Stimulated activated CD4-positive, alpha-beta T cell treated with anti-CD3 and anti-CD28 coated beads, TNF-alpha, amount 100 ng/mL, for 1 hour (primary cell): ENCODE measurements at places on chromosomes 11 and 22.

- DNase-seq: no peak
These were observed 618.2 kb downstream of the TBC1D22A start for GRCh38 chr22:47380692-47381091.

DNA sequence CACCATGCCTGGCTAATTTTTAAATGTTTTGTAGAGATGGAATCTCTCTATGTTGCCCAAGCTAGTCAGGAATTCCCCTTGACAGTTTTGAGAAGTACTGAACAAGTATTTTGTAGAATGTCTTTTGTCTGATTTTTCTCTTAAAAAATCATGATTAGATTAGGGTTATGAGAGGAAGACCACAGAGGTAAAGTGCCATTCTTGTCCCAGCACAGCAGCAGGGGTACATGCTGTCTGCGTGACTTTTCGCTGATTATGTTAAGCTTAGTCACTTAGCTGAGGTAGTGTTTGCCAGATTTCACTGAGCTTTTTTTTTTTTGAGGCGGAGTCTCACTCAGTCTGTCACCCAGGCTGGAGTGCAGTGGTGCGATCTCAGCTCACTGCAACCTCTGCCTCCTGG, 13.6 kb upstream of the NUP160 start:
- no peak for DNase-seq

GRCh38 chr11:91299980-91300379, 924.6 kb upstream of the FAT3 start:
- DNase-seq: no peak

DNA sequence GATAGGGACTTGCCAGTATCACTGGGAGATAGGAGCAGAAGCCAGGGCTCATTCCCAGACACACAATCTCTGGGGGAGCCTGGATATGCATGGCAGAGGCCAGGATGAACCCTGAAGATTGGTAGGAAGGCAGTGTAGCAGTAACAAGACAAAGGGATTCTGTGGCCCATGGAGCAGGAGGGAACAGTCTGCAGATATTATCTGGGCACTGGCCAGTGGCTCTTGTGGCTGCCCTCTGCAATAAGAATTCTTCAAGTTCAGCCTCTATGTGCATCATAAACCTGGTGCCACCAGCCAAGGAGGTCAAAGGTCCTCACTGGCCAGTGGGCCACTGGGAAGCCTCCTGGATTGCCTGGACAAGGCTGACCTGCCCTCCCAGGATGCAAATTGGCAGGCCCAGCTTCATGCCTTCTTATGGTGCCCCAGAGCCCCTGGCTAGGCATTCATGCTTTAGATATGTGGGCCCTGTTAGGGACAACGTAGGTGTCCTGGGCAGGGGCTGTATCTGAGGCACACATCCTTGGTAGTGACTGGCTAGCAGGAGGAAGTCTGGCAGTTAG, 29.2 kb downstream of the KCNQ1OT1 start:
- DNase-seq: no peak

GRCh38 chr11:117849781-117850414, 25.4 kb upstream of the FXYD2 start:
- no peak for DNase-seq

GRCh38 chr11:126348806-126349582, 6.5 kb upstream of the ST3GAL4 start:
- DNase-seq: no peak

DNA sequence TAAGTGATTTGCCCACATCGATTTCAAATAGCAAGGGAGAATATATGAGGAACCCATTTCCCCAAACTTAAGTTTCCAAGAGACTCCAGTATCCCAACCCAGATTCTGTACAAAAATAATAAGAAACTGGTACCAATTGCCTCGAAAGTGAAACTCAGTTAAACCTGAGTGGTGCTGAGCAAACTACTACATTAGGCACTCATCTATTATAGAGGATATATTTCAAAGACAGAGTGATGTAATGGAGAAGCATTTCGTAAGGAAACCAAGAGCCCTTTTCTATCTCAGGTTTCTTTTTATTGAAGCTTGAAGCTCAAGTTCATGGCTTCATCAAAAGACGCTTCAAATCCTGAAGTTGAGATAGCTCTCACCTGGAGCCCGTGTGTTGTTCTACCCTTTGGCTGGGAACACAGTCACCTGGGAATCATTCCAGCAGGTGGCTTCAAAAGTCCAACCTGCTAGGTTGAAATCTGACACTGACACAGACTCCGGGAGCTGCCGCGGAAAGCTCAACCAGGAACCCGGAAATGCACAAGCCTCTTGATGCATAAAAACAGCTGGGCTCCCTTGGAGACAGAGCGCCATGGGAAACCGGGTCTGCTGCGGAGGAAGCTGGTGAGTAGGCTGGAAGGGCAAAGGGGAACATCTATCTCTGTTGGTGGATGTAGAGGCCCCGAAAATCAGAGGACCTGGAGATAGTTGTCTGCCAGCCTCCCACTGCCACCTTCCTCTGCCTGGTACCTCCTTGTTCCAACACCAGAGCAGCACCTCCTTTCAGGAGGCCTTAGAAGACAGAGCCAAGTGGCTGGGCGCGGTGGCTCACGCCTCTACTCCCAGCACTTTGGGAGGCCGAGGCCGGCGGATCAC, at the start of gene C11orf52:
Gene C11orf52 (plus strand): TSS at position 524 of the 867 bp plus-strand sequence. CDS start 60 bp downstream, at position 584.
- no peak for DNase-seq

DNA sequence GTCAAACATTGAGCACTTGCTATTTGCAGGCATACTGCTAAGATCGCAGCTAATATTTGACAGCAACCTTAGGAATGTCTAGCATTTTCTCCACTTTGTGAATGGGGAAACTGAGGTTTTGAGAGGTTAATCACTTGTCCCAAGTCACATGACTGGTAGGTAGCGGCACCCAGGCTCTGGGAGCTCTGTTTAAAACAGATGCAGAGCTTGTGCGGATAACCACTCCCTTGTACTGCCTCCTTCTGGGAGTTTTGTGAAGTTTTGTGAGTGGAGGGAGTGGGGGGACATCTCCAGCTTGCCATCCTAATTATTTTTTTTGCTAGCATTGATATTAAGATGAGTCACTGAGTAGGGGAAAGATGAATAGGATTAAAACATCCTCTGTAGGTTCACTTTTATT, 134.7 kb downstream of the GRIK4 start:
- no peak for DNase-seq

GRCh38 chr11:69880041-69880825, 61.0 kb upstream of the FGF3 start:
- no peak for DNase-seq

- DNase-seq: no peak
These were observed 3.0 kb downstream of the MN1 start for GRCh38 chr22:27798511-27799014.

- DNase-seq: no peak
These were observed 16.6 kb downstream of the PLEKHA7 start for GRCh38 chr11:16997624-16998023.

DNA sequence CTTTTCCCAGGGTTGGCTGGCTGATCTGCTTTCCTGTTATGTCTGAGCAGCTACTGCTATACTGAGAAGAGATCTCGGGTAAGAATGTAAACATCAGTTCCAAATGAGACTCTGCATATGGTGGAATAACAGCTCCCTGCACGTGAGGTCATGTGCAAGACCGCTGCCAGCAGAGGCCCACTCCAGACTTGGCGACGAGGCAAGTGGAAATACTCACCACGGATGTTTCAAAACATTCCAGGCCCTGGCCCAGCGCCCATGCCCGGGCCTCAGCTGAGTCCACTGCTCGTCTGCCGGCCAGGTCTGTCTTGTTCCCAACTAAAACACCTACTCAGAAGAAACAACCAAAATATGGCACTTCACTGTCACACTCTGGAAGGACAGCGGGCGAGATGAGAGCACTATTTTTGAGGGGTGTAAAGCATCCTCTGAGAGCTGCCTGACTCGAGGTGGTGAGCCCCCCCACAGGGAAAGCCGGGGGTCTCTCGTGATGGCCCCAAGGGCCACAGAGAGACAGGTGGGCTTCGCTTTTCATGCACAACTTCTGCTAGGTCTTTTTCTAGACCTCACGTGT, 13.1 kb downstream of the IFT27 start:
- DNase-seq: no peak

GRCh38 chr22:29308791-29309262, 2.4 kb downstream of the GAS2L1 start:
- no peak for DNase-seq

GRCh38 chr11:23021287-23021863, 161.1 kb upstream of the CCDC179 start:
- no peak for DNase-seq

DNA sequence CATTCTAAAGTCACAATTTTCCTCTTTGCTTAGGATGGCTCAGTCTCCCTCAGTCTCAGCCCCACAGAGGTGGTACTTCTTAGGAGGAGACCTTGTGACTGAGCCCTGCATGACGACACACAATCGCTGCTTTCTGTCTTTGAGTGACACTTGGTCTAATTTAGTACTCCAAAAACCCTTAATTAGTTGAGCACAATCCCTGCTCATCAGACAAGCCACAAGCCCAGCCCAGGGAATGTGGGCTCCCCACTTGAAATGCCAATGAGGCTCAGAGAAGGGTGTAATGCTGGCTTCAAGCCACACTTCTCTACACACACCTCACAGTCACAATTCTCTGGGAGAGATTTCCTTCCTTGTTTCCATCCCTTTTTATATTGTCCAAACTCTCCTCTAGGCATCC, 101.8 kb downstream of the FEZ1 start:
- DNase-seq: no peak

GRCh38 chr11:68370211-68371111, 58.1 kb downstream of the LRP5 start:
- no peak for DNase-seq

DNA sequence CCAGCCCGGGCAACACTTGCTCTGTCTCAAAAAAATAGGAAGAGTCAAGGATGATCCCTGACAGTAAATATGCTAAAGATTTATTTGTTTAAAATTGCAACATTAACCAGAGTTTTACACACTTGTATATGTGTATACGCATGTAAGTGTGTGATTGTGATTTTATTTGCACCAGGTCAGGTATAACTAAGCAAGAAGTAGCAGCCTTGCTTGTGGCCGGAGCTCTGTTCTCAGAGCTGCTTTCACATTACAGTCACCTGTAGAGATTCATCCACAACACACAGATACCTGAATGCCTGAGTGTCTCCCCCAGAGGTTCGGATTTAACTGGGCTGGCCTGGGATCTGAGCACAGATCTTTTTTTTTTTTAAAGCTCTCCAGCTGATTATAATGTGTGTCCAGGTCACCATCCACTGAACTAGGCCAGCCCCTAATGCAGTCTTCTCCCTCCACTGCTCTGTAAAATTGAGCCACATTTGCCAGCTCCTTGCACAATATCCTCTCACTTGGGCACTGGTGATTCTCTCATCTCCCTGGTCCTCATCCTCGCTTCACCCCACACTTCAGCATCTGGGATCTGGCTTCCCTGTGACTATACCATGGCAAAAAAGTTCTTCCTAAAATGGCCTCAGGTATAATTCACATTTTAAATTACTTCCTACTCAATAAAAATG, 48.3 kb downstream of the LIF start:
- no peak for DNase-seq

GRCh38 chr11:58905721-58906547, 33.4 kb upstream of the GLYATL1 start:
- DNase-seq: no peak

- no peak for DNase-seq
These were observed 263.7 kb downstream of the NTM start for GRCh38 chr11:131633921-131634715.

GRCh38 chr11:65917077-65917433, 1.8 kb downstream of the C11orf68 start:
- DNase-seq: no peak

- DNase-seq: no peak
These were observed 77.1 kb downstream of the UVRAG start for GRCh38 chr11:75891947-75892739.

GRCh38 chr22:42933485-42934091, 76.5 kb upstream of the ARFGAP3 start:
- no peak for DNase-seq

DNA sequence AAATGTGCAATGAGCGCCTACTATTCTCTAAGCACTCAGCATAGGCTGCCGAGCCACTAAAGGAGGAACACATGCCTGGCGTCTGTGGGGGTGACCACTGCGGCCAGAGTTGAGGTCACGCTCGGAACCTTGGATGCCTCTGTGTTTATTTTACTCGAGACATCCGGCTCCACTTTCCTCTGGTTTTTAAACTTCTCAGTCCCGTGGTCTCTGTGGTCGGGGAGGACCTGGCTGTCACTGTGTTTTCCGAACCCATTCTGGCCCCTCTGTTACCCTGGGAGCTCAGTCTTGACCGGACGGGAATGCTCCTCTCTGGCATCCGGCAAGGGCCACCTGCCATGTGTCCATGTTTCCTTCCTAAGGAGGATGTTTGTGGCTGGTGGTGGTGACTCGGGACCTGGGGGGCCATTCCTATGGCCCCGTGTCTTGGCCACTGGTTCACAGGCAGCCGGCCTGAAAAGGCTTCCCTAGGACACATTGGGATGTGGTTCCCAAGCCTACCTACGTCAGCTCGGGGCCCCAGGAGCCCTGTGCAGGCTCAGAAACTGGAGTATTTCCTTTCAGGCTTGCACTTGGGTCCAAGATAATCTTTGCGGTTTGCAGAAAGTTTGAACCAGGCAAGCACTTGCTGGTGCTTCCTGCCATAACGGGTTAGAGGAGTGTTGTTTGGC, 46.7 kb upstream of the PARVG start:
- DNase-seq: no peak

GRCh38 chr22:35470903-35471321, 69.7 kb upstream of the RASD2 start:
- no peak for DNase-seq

DNA sequence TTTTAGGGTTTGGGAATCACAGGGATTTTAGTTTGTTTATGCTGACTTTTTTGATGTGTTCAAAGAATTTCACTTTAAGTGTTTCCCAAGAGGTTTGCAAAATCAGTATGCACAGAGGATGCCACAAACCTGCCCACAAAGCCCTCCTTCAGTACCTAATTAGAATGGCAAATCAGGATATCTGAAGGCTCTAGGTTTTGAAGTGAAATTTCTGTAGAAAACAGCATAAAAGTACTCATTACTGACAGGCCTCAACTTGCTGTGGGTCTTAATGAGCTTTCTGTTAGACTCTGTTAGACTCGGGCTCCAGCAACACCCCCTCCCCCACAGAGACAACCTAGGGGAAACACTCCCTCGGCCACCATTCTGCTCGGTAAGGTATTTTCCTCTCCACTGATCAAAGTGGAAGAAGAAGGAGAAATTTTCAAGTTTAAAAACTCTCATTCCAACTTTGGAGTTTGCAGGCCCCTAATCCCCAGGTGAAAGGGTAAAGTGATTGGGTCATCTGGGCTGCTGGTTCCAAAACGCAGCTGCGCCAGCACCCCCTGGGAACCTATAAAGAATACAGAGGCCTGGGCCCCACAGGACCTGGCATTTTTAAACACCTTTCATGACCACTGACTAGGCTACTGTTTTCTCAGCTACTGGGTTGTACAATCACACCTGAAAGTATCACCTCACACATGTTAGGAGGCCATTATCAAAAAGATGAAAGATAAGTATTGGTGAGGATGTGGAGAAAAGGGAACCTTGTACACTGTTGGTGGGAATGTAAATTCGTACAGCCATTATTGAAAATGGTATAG, 67.5 kb downstream of the PLEKHA7 start:
- no peak for DNase-seq
